ENCODE measurements at places on chromosomes 11 and 22.
A peak's percentile ranks its signal among the peaks of the same experiment; 100 is the strongest.

DNA sequence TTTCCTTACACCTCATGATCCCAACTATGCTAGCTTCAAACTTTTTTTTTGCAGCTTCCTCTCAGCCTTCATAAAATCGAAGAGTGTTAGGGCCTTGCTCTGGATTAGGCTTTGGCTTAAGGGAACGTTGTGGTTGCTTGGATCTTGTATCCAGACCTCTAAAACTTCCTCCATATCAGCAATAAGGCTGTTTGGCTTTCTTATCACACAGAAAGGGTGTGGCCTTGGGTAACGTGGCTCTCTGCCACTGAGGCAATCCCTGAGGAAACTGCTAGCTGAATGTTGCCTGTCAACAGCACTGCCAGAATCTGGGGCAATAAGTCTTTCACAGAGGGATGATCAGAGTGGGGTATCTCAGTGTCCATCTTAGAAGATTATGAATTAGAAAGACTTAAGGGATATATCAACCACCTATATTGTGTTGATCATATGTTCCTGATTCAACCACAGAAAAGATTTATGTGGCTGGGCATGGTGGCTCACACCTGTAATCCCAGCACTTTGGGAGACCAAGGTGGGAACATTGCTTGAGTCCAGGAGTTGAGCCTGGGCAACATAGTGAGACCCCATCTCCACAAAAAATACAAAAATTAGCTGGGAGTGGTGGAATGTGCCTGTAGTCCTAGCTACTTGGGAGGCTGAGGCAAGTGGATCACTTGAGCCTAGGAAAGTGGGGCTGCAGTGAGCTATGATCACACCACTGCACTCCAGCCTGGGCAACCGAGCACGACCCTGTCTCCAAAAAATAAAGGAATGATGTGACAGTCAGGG lies 12.5 kb upstream of the CUL5 start:
- DNase-seq: no peak

DNA sequence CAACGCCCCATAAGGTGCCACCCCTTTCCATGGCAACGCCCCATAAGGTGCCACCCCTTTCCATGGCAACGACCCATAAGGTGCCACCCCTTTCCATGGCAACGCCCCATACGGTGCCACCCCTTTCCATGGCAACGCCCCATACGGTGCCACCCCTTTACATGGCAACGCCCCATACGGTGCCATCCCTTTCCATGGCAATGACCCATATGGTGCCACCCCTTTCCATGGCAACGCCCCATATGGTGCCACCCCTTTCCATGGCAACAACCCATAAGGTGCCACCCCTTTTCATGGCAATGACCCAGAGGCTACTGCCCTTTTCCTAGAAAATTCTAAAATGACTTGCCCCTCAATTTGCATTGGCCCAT lies 72.1 kb downstream of the BRD1 start:
- no peak for DNase-seq

- DNase-seq: no peak
Observed at GRCh38 chr11:45812581-45813548, 7.9 kb downstream of the SLC35C1 start.

- DNase-seq: peak; percentile 46
Observed at GRCh38 chr22:38056969-38057891, at the start of gene PICK1. TSS of gene PICK1 (plus strand) at chr22:38057404. CDS start at chr22:38057810, 406 bp downstream.

- DNase-seq: no peak
Observed at GRCh38 chr22:49195636-49196035, 632.0 kb downstream of the BRD1 start.

DNA sequence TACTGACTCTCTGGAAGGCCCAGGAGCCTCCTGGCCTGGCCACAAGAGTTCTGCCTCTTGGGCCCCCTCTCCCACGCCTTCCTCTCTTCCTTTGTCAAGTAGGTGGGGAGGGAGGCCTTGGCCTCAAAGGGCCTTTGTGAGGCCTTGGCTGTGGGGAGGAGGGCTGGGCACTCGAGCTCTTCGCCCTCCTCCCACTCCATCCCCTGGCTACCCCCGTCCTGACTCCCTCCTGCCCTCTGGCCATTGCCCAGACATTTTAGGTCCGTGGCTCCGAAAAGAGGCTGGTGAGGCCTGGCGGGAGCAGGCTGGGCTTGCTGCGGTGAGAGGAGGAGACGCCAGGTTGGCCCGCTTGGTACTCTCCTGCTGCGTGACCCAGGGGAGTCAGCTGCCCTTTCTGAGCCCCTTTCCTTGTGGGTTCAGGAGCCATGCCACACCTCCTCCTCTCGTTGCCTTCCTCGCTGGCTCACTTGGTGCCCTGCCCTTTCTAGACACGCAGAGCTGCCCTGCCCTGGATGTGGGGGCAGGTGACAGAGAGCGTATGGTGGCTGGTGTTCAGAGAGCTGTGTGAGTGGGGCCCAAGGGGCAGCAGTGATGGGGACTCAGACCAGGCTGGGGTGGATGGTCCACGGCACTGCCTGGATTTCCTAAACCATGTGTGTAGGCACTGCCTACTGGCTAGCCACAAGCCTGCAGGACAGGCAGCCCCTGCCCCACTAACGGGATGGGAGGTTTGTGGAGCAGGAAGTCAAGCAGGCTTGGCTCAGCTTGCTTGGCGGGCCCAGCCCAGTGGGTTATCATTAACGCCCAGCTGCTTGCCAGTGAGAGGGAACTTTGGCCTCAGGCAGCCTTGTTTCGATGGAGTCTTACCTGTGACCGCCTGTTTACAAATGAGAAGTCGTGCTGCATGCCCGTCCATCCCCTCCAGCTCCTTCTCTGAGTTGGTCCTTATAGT lies 15.8 kb upstream of the OMP start:
- DNase-seq: no peak

GRCh38 chr11:107427569-107428180 lies 29.9 kb downstream of the CWF19L2 start:
- DNase-seq: no peak

- no peak for DNase-seq
Observed at GRCh38 chr11:47285969-47286770, 16.2 kb downstream of the MADD start.

DNA sequence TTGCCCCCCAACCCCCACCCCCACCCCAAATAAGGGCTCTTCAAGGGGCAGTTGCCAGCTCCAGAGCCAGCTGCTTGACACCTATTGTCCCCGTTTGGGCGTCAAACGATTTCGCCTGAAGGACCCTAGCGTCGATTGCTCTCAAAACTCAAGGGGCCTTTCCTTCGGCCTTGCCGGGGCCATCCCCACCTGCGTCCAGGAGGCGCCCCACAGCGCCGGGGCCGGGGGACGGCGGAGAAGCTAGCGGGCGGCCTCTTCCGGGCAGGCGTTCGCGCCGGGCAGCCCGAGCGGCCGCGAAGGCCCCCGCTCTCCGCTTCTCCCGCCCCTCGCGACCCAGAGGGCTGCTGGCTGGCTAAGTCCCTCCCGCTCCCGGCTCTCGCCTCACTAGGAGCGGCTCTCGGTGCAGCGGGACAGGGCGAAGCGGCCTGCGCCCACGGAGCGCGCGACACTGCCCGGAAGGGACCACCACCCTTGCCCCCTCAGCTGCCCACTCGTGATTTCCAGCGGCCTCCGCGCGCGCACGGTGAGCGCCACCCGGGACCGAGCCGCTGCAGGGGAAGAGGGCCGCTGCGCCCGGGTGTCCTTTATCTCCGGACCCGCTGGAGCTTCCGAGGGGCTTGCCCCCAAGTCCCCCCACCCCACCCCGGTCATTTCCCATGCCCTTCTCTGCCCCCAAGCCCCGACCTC lies at the start of gene CAPRIN1:
Gene CAPRIN1, plus strand, starts transcription at position 383 of the 687 bp plus-strand sequence. CDS start 690 bp downstream, outside the sequence.
- DNase-seq: peak; percentile 65

DNA sequence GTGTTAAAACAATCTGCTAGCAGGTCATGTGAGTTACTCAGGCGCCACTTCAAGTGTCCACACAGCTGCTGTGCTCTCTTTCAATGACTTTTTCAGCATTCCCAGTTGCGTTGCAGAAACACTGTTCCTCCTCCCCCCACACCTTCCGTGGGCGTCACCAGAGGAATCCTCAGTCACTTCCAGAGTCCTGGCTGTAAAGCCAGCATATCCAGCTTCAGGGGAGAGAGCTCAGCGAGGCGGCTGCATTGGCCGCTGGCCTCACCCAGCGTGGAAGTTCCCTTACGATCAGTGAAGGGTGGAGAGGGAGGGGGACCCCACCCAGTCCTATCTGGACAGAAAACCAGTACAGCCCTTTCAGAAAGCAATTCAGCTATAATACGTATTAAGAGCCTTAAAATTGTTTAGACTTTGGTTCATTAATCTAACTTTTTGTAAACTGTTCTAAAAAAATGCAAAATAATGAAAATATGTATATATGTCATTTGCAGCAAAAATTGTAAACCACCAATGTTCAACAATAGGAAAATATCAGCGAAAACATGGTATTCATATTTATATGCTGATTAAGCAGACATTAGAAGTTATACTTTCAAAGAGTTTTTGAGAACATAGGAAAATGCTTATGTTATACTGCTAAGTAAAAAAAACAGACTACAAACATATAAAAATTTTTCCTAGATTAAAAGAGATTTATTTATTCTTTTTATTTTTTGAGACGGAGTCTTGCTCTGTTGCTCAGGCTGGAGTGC lies 2.8 kb upstream of the ANO9 start:
- DNase-seq: no peak

All from stimulated activated CD4-positive, alpha-beta T cell treated with anti-CD3 and anti-CD28 coated beads, Interleukin-1b, Interleukin-23, amount 100 ng/mL, for 1 hour (primary cell).